ENCODE measurements at places on chromosomes 12 and 14.

DNA sequence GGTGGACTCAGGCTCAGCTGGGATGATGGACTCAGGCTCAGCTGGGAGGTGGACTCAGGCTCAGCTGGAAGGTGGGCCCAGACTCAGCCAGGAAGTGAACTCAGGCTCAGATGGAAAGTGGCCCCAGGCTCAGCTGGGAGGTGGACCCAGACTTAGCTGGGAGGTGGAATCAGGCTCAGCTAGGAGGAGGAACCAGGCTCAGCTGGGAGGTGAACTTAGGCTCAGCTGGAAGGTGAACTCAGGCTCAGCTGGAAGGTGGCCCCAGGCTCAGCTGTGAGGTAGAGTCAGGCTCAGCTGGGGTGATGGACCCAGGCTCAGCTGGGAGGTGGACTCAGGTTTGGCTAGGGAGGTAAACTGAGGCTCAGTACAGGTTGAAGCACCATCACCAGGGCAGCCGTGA lies 21.8 kb upstream of the C14orf180 start:
- no peak for DNase-seq

DNA sequence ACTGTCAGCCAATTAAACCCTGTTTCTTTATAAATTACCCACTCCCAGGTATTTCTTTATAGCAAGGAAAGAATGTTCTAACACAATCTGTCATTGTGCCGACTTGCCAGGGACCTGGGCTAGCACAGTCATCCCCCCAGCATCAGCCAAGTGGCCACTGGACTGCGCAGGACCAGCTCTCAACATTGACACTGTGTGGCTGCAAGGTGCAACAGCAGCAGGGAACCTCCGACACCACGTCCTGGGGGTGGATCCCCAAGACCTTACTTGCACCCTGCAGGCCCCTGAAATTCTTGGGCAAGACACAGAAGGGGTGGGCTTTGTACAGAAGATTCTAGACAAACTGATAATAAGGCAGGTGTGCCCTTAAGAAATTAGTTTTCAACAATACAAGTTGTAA lies 309.5 kb downstream of the GLT1D1 start:
- DNase-seq, result no peak

DNA sequence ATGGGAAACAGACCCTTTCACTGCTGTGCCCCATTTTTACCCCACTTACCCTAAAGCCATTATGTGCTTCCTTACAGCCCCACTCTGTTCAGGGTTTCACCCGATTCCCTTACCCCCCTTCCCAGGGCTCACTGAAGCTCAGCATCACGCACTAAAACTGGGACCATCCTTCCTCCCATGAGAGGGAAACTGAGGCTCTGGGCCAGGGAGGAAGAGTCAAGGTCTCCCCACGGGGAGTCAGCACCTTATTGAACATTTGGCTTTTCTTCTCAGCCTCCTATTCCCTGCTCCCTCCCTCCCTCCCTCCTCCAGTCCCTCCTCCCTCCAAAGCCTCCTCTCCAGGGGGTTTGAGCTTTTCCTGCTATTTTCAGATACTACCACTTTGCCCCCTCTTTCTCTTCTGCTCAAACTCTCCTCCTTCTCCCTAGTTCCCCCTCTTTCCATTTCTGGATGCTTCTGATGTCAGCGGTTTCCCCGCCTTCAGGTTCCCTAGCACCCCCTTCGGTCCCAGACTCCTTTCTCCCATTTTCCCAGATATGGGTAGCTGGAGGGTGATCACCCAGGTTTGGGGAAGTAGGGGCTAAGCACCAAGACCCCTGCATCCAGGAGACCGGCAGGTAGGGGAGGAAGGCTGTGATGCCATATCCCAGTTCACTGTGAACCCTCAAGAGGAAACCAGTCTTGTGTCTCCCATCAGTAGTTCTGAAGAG lies 960 bp downstream of the GPR162 start:
- DNase-seq, result no peak

DNA sequence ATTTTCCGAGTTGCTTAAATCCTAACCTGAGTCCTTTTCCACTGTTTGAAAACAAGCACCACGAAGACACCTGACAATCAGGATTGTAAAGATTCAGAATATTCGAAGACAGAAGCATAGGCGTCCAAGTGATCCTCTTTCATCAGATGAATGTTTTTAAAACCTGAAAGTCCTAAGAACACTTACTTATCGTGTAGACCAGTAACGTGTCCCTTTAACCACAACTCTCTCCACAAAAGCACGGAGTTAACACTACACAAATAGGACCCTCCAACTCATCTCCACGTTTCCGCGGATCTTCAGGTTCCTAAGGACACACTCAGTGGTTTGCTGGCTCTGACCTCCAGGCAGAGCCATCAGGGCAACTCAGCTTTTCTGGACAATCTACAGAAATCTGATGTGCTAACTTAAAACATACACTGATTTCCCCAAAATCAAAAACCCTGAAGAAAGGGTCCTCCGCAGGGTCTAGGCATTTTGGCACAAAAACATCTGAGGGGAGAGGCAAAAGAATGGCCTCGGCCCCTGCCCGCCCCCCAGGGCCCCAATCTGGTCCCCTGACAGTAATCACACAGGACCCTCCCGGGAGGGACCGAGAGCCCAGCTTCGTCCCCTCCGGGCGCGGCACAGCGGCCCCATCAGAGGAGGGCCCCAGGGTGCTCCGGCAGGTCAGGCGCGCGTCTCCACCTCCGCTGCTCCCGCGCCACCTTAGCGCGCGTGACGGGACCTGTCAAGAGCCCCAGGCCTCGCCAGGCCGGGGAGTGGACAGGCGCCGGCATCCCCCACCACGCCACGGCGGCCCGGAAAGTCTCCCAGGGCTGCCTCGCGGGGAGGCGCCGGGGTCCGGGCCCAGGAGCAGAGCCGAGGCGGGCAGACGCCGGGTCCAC lies 925 bp downstream of the DICER1 start:
- no peak for DNase-seq

- DNase-seq, result no peak
Measured at GRCh38 chr12:68771223-68771925, 25.4 kb downstream of the SLC35E3 start.

DNA sequence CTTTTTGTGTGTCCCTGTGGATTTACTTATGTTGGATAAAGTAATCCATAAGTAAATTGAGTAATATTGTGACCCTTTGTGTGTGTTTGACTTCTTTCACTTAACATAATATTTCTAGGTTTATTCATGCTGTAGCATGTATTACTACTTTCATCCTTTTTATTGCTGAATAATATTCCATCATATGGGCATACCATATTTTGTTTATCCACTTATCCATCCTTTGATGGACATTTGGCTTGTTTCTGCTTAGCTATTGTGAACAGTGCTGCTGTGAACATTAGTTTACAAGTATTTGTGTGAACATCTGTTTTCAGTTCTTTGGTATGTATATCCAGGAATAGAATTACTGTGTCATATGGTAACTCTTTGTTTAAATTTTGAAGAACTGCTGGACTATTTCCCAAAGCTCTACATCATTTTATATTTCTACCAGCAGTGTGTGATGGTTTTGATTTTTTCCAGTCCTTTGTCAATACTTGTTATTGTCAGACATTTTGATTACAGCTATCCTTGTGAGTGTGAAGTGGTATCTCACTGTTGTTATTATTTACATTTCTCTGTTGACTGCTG lies 25.2 kb downstream of the G2E3 start:
- no peak for DNase-seq

DNA sequence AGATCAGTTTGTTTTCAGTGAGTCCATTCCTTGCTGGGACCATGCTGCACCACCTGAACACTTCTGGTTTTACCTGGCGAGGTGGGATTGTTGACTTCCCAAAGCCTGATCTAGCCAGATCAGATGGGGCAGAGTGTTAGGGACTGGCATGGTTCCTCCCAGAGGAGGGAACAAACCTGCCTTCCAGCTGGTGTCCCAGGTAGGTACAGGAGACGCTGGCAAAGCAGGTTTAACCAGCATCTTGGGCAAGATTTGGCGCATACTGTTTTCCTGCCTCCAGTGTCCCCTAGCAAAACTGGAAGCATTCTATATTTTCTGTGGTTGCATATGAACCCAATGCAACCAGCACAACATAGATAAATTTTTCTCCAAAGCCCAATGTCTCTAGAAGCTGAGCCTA lies 14.6 kb upstream of the FOS start:
- no peak for DNase-seq

DNA sequence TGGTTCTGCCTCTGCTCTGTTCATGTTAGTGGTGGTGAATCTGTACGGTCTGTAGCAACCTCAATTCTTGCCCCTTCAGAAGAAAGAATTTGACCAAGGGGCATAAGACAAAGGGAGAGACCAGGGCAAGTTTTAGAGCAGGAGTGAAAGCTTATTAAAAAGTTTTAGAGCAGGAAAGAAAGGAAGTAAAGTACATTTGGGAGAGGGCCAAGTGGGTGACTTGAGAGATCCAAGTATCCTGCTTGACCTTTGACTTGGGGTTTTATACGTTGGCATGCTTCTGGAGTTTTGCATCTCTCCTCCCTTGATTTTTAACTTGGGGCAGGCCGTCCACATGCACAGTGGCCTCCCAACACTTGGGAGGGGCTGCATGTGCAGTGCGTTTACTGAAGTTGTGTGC lies 225.0 kb downstream of the CRADD start:
- no peak for DNase-seq

GRCh38 chr12:90098132-90098779 lies 389.6 kb upstream of the ATP2B1 start:
- DNase-seq, result no peak

- no peak for DNase-seq
Measured at GRCh38 chr12:15763328-15763727, 25.9 kb downstream of the EPS8 start.

GRCh38 chr14:56390859-56391258 lies 188.7 kb upstream of the TMEM260 start:
- DNase-seq, result no peak

GRCh38 chr12:90460681-90461080 lies 494.3 kb downstream of the CCER1 start:
- no peak for DNase-seq

GRCh38 chr12:94623161-94623920 lies 27.0 kb downstream of the TMCC3 start:
- no peak for DNase-seq

- DNase-seq, result peak; percentile 52
Measured at GRCh38 chr14:28294834-28295440, 471.6 kb upstream of the FOXG1 start.

GRCh38 chr14:100321473-100322137 lies 1.5 kb upstream of the SLC25A47 start:
- no peak for DNase-seq

DNA sequence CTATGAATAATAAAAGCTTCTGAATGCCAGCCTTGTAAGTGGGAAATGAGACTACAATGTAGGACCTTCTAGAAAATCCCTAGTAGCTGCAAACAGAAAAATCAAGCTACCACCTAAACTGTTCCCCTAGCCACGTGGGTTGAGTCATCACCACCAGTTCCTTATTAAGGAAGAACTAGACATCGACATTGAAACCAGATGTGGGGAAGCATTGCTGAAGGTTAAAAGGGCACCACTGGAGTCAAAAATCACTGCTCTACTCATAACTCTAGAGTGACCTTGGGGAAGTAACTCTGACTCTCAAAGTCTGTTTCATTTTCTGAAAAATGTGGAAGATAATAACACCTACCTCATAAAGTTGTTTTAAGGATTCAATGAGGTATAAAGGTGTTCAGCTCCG lies 9.4 kb upstream of the CNIH1 start:
- no peak for DNase-seq

DNA sequence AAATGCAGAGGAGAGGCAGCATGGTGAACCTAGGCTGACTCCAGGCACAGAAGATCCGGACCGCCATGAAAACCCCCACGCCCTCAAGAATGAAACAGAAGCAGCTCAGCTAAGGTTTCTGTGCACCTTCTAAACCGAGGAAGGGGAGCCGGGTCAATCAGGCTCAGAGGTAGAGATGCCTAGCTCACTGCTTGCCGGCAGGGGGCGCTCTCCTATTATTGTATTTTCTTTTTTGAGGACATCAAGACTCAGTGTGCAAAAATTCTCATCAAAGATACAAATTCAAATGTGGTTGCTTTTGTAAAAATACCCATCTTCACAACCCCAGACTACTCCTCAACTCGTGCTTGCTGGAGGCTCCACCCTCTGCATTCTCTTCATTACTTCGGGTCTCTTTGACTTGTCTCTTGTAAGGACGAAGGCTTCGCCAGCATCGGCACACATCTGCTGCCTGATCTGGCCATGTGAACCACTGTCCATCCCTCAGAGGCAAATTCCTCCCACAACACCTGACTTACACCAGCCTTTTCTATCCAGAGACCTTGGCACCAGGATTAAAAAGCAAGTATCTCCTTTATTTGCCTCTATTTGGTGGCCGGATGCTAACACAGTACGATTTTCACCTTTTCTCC lies 33.4 kb upstream of the RNASE3 start:
- peak; percentile 72 for DNase-seq

- no peak for DNase-seq
Measured at GRCh38 chr12:80175307-80175930, 76.1 kb downstream of the OTOGL start.

- peak; percentile 66 for DNase-seq
Measured at GRCh38 chr14:64715628-64716412, 11.6 kb downstream of the PLEKHG3 start.

DNA sequence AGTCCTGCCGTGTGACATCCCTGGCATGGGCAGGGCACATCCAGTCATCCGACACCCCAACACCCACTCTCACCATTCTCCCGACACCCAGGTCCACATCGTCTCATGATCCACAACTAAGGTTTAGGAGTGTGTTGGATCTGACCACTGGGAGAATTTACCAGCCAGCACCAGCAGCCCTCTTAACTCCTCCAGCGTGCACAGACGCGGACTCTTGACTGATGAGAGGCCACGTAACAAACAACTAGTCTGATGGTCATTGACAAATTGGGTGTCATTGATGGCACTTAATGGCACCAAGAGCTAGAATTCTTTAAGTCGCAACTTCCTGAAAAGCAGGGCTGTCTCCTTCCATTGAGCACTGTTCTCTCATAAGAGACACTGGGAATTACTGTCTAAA lies 203.0 kb upstream of the SFSWAP start:
- no peak for DNase-seq

DNA sequence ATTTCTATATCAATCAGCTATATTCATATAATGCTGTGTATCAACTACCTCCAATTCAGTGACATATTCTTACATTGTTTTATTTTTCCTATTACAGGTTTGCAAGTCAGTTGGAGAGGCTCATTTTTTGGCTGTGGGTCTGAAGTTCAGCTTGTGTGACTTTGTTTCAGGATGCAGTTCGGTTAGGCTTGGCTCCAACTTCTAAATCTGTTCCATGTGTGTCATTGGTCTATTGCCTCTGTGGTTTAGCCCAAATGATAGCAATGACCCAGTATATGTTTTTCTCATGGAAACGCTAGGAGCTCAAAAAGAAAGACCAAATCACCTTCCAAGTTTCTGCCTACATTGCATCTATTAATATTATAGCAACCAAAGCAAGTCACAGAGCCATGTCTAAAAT lies 848.6 kb upstream of the LRFN5 start:
- DNase-seq, result no peak

All from iPS-NIHi11 (cell line).